ENCODE measurements at places on chromosomes 4 and X. TPM values are rescaled to one million over a fixed set of nuclear protein-coding genes. Genes with fewer than 3 reads are reported as not detected.

DNA sequence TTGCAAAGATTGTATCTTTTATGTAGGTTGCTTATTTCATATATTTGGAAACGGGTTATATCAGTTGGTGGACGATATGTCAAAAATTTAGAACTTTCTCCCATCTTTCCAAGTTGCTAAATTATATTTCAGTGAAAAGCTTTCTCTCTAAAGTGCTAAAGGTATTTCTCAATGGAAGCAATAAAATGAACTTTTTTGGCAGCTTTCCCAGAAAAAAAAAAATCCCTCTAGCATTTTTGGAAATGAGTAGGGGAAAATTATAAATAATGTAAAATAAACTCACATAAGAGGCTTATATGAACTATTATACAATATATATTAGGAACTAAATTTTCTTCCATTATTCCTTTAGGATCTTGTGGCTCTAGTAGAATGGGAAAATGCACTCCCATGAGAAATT is 152.2 kb downstream of the GRID2 start:
- no peak for ATAC-seq

The SPACA5 gene
- not detected for total RNA-seq

DNA sequence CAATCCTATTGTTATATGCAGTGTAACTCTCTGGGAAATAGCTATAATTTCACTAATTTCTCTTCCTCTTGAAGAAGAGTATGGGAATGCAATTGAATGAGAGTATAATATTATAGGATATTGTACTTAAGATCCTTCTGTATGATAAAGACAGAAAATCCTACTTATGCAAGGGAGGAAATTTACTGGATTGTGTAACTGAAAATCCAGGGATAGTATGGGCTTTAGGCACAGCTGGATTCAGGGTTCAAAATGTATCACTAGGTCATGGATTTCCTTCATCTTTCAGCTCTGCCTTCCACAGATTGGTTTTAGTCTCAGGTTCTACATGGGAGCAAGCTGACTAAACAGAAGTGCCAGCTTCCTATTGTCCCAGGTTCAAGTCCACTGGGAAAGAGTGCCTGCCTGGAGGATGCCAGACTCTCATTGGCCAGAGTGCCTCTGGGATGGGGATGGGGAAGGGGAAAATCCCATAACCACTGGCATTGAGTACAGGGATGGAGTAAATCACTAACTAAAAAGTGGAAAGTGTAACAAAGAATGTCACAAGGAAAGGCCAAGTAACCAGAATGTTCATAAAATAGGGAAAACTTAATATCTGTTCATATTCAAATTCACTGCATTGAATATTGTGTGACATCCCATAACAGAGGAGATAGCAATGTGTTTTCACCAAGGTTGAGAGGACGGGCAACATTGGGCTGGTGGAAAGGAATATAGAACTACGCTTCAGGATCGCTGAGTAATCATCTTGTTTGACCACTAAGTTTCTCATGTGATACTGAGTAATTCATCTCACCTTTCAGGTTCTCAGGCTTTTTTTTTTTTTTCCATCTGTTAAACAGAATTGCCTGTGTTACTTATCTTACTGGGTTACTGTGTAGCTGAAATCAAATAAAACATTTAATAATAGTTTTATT is 75.7 kb downstream of the ANXA3 start:
- peak; percentile 69 for ATAC-seq

The RNF175 gene
- not detected for total RNA-seq

The TMEM150C gene
- 0.80 TPM for total RNA-seq

The SPANXA1 gene
- total RNA-seq = not detected

DNA sequence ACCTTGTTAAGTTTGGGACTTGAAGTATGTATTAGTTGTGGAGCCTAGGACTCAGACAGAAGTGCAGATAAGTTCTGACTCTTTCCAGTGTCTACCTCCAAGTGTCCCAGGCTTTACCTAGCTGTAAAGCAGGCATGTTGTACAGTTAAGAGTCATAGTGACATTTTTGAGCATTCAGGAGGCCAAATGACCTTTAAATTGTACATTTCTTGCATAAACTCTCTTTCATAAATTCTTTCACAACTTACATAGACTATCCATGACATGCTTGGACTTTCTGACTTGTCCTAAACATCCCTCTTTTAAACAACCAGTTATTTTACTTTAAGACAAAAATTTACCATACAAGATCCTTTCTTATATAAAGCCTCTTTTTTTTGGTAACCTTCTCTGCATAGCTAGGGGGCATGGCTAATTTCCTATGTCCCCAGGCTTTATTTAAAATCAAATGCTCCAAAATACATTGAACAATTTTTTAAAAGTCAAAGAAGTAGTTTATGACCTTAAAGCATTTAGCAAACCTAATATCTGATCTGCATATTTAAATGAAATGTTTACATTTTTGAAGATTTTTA is 40.1 kb upstream of the UGT8 start:
- no peak for ATAC-seq

The TGIF2LX gene
- not detected for total RNA-seq

The ZGRF1 gene
- 5.2 TPM for total RNA-seq

The NEUROG2 gene
- total RNA-seq = not detected

The RGS12 gene
- 50.7 TPM for total RNA-seq

DNA sequence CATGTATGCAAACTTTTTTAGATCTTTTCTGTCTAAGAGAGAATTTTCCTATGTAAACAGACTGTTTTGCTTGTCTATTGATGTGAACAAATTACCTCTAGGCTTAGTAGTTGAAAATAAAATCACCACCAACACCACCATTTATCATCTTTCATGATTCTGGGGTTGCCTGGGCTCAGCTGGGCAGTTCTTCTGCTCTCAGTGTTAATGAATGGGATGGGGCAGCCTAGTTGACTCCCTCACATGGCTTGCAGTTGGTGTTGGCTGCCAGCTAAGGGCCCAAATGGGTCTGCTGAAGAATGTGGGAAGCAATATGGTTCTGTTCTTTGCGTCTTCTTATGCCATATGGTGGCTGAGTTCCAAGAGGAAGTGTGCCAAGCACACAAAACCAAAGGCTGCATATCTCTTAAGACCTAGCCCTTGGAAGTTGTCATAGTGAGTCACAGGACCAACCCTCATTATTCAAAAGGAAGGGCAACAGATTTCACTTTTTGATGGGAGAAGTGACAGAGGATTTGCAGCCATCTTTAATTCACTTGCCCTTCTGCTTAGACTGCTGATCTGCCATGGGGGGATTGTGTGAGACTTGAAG is 17.9 kb downstream of the REELD1 start:
- peak; percentile 74 for ATAC-seq

The ADGRG2 gene
- 0.16 TPM for total RNA-seq

- no peak for ATAC-seq
These were observed 1.6 kb upstream of the GRIPAP1 start for GRCh38 chrX:49003696-49004095.

- peak; percentile 41 for ATAC-seq
These were observed 35.6 kb downstream of the GAB1 start for GRCh38 chr4:143372093-143372915.

The CPZ gene
- total RNA-seq = 0.80 TPM

GRCh38 chr4:54281054-54281766 is 52.1 kb downstream of the PDGFRA start:
- peak; percentile 84 for ATAC-seq

GRCh38 chrX:77952173-77952572 is 17.3 kb downstream of the PGAM4 start:
- ATAC-seq = no peak

- no peak for ATAC-seq
These were observed 202.1 kb downstream of the GPC3 start for GRCh38 chrX:133783274-133783673.

GRCh38 chrX:3712051-3712869 is 1.2 kb downstream of the PRKX start:
- peak; percentile 2 for ATAC-seq

DNA sequence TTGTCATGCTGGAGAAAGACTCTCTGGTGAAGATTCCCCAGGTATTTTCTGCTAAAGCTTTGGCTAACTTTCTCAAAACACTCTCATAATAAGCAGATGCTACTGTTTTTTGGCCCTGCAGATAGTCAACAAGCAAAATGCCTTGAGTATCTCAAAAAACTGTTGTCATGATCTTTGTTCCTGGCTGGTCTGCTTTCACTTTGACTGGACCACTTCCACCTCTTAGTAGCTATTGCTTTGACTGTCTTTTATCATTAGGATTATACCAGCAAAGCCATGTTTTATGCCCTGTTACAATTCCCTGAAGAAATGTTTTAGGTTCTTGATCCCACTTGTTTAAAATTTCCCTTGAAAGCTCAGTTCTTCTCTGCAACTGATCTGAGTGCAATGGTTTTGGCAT is 231.5 kb downstream of the SLC7A11 start:
- no peak for ATAC-seq

The OCIAD2 gene
- 32.8 TPM for total RNA-seq

- ATAC-seq = peak; percentile 58
These were observed 32.7 kb downstream of the TBC1D14 start for GRCh38 chr4:6942238-6942800.

The UGT2A3 gene
- total RNA-seq = not detected

DNA sequence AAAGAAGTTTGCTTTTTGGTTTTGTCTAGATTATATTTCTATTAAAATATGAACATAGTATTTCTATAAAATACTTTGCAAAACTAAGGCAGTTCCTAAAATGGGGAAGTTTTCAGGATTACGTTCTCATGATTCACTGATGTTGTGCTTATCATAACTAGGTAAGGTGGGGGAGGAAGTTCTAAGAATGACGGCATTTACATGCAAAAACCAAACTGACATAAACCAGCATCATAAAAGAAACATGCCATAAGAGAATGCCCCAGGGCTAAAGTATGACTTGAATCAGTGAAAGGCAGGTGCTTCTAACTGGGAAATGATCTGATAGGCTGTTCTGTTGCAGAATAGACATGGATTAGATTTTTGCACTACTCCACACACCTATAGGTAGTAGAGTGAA is 204.7 kb upstream of the JADE1 start:
- ATAC-seq = no peak

DNA sequence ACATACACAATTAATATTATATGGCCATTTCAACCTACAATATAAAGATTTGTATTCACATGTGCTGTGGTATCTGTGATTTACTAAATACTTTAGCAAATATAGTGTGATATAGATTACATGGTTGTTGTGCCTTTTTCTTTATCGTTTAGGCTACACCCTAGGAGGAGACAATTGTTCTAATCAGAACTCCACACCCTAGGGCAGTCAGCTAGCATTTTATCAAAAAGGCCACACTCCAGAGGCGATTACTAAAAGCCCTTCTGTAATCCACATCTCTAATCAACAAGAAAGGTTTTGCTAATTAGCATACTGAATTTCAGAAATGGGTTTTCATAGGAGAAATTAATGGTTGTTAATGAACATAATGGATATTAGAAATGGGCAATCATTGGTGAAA is 319.5 kb upstream of the NOCT start:
- no peak for ATAC-seq

DNA sequence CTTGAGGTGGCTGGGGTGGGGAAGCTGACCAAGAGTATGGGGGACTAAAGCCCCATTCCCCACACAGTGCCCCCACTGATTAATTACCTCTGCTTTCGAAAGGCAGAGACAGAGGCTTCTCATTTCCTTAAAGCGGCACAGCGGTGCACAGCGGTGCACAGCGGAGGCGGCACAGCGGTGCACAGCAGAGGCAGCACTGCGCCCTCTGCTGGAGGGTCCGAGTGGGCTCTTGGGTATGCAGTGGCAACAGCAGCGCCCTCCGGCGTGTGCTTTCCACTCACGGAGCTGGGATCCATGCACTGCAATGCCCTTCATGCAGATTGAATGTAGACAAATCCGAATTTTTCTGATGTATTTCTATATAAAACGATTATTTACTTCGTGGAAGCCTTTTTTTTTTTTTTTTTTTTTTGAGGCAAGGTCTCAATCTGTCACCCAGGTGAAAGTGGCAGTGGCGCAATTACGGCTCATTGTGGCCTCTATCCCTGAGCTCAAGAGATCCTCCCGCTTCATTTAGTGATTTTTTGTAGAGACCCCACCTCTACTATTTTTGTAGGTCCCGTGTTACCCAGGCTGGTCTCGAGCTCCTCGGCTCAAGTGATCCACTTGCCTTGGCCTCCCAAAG is 19.7 kb upstream of the PRPS2 start:
- ATAC-seq = peak; percentile 82

The ARSJ gene
- total RNA-seq = 6.0 TPM

The IL2RG gene
- total RNA-seq = 1.9 TPM

DNA sequence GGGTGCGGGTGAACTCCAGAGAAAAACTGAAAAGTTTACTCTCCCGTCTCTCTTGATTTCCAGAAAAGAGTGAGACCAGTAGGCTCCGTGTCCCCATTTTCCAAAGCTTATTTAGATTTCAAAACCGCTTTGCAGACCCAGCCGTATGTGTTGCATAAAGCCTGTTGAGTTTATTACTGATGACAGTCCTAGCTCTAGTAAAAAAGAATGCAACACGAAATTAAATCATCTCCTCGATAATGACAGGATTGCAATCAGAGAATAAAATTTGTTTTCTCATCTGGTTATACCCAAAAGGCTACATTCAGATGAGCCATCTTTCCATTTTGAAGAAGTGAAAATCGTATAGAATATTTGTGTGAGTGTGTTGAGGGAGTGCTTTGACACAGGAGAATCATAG is 16.1 kb upstream of the VCX3A start:
- ATAC-seq = no peak

The PABPC4L gene
- 0.28 TPM for total RNA-seq

GRCh38 chrX:29948653-29949052 is 266.7 kb upstream of the MAGEB2 start:
- no peak for ATAC-seq

The ZIC3 gene
- not detected for total RNA-seq

DNA sequence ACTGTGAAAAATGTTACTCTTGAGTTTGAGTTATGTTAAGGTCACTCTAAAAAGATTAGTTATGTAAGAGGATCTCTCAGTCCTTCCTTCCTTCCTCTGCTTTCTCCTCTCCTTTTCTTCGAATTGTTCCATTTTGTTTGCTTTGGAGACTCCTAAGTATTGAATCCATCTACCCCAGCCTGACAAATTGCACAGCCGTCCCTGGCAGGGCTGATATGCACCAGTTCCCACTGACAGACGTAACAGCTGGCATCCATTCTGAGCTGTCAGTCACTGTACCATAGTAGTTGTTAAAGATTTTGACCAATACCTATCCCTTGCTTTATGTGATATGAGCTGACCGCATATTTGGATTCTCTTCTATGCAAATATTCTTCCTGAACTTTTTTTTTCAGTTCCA is 210.7 kb upstream of the IGFBP7 start:
- no peak for ATAC-seq

The CT83 gene
- not detected for total RNA-seq

DNA sequence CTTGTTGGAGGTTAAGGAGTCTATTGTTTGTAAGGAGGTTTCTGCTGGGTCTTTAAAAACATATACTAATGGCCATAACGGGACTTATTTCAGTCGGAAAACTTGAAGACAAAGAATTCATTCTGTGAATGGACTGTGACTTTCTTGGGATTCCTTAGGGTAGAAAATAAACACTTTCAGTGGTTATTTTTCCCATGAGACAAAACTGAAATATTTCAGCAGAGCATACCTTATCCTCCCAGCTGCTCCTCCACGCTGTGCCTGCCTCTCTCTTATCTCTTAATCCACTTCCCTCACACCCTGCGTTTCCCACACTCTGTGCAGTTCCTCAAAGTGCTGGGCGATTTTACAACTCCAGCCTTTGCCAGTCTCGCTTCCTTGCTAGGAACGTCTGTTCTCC is 47.1 kb upstream of the SORBS2 start:
- no peak for ATAC-seq
